ENCODE measurements at places on chromosomes 12 and 14.

DNA sequence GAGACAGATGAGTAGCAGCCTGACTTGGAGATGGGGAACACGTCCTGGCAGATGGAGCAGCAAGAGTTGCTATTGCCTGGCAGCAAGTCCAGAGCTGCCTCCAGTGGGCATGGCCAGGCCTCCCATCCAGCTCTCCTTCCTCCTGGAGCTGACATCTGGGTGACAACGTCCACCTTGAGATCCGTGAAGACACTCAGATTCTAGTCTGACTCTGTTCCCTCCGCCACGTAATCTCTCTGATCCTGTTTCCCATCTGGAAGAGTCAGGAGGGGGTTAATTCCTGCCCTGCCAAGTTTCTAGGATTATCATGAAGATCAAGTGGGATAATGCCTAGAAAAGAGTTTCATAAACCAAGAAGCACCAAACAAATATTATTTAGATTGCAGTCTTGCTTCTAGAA is 65.3 kb upstream of the FAM181A start:
- no peak for DNase-seq

- DNase-seq, result no peak
Observed at GRCh38 chr12:125873016-125873415, 807.8 kb downstream of the AACS start.

GRCh38 chr14:74596741-74597450 is 15.1 kb downstream of the LTBP2 start:
- peak; percentile 52 for DNase-seq

GRCh38 chr12:52251367-52252051 is 18.5 kb downstream of the KRT7 start:
- DNase-seq, result no peak

DNA sequence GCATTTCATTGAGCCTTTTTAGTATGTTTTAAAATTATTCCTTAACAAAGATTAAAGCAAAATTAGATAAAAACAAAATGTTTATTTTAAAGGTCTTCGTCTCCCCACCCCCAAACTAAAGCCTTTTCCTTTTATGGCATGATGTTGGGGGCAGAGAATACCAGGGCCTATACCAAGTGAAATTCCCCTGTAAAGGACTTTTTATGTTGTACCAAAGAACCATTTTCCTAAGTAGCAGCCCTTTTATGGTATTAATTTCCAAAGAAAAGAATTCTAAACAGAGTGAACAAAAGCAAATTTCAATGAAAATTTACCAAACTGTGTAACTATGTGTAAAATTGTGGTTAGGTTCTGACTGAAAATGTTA is 71.9 kb upstream of the GNPNAT1 start:
- DNase-seq, result no peak

- DNase-seq, result no peak
Observed at GRCh38 chr12:124556074-124556466, 11.3 kb downstream of the NCOR2 start.

DNA sequence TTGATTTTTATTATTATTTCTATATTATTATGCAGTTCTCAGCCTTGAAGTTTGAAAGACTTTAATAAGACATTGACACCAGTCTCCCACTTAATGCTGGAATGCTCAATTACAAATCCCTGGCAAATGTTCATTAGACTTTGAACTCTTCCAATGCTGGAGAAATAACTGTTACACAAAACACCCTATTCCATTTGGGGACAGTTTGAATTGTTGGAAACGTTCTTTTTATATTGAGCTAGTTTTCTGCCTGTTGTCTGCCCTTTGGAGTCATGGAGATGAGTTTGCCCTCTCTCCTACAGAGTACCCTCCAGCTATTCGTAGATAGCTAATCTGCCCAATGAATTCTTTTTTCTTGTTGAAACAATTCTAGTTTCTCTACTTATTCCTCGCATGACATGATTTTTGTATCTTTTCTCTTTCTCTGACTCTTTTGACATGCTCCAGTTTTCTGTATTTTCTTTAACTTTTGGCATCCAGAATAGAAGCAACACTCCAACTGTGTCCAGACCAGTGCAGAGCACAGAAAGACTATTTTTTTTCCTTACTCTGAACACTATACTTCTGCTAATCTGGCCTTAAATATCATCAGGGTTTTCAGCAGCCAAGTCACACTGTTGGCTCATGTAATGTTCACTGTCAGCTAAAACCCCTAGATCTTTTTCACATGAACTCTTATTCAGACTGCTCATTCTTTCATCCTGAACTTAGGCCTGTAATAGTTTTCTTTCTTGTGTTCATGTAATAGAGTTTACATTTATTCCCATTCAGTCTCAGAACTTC is 379.3 kb downstream of the RAD51B start:
- DNase-seq, result no peak
